Stimulated activated CD8-positive, alpha-beta memory T cell treated with anti-CD3 and anti-CD28 coated beads, Interleukin-7, amount 100 ng/mL, for 1 hour (primary cell): ENCODE measurements at places on chromosomes 5 and 9.

DNA sequence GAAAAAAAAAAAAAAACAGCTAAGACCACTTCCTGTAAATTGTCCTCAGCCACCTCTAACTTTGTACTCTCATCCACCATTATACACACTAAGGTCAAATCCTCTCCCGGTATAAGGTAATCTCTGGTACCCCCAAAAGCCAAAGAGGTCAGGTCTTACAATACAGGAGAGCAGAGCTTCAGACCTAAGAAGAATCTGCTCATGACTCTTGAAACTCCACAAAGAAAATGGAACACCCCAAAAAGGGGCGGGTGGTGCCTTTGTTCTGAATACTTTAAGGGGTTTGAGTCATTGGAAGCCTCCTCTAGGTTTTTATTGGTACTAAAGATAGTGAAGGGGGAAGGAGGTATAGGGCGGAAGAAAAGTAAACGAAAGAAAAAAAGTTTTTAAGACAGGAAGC is 69.8 kb downstream of the COL15A1 start:
- DNase-seq = no peak

DNA sequence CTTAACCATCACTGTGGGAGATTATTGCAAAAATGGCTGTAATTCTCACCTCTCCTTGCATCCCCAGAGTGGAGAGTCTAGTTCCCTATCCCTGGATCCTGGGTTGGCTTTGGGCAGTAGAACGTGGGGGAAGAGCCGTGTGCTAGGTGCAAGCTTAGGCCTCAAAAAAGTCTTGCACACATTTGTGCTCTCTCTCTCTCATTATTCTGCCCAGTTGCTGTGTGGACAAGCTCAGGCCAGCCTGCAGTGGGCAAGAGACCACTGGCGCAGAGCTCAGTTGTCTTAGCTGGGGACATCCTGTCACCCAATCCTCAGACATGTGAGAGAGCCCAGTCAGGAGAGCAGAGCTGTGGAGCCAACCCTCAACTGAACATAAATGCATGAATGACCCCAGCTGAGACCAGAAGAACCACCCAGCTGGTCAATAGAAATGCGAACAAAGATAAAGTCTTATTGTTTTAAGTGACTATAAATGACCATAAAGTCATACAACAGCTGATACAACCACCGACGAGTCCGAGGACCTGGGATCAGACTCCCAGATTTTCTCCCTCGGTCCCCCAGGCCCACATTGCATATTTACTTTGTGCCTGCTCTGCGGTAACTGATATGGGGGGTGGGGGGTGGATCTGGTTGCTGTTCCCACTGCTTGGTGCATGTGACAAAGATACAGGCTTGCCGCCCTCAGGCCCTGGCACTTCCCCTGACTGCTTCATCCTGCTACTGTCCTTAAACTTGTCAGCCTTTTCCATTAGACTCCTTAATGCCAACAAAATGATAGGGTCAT is 166.4 kb upstream of the MVB12B start:
- no peak for DNase-seq

DNA sequence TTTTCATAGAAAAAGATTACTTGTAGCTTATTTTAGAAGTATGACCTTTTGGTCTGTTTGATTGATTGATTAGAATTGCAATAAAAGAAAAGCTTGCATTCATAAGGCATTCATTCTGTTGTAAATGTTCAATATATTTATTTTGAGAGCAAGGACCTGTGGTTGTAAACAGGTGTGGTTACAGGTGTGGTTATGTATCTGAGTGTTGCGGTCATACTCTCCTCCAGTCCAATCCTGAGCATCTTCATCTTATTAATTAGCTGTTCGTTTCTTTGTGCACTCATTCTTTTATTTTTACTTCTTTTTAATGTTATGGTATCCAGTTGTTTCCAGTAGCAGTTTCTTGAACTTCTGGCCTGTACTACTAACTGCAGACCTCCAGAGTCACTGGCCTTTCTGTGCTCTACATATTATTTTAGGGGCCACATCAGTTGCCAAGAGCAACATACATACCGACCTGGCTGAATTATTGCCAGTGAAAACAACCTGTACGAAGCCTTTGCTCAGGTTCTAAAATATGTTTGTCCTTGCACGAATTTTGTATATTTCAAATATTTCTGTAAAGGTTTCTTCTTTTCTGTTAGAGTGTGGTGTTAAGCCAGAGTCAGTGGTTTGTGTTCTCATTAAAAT is 128.7 kb downstream of the CDC42SE2 start:
- no peak for DNase-seq

GRCh38 chr5:167152561-167152960 is 1138.9 kb upstream of the WWC1 start:
- DNase-seq = no peak

- no peak for DNase-seq
Measured at GRCh38 chr5:174609116-174609515, 115.3 kb upstream of the MSX2 start.
